Memory B cell (primary cell): ENCODE measurements at places on chromosomes 6 and 20.

DNA sequence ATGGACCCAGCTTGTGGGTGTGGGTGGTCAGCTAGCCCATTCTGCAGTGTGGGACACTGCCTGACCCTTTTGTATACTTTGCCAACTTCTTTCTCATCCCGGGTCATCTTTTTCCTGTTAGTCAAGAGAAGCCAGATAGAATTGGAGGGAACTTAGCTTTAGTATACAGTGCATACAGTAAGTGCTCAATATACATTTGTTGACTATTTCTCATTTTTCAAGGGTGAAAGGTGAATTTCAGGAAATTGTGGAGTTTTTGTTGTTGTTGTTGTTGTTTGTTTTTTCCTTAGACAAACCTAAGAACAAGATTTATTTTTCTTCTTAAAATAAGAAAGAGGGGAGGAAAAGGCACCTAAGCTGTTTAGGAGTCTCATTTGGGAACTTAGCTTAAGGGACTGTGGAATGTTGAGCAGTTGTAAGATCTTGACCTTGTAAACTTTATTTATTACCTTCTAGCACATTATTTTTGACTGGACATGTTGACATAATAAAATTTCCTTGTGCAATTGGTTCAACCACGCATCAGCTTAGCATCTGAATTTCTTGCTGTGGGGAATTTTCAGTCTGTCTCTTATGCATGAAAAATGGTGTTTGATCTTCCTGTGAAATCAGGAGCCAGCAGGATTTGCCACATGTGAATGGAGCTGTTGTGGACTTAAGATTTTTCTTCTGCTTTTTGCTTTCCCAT, 113.6 kb downstream of the ARID1B start:
- DNase-seq: no peak

DNA sequence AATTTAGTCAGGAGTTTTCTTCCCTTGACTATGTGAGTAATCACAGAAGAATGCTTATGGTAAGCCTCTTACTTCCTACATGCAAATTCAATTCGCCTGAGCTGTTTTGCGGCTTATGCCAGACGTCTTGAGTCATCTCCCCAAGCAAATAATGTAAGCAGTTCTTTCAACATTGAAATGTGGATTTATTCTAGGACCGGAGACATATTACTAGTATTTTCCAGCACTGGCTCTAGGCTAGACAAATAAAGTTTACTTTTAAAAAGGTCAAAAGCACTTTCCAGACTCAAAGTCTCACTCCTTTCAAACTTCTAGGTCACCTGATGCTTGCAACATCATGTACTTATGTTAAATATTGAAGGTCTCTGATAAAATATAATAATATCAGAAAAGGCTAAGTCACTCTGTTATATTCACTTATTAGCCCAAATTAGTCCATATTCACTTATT, 38.1 kb upstream of the NOX3 start:
- DNase-seq: no peak

GRCh38 chr6:30591008-30591407, 19.8 kb downstream of the ABCF1 start:
- no peak for DNase-seq

DNA sequence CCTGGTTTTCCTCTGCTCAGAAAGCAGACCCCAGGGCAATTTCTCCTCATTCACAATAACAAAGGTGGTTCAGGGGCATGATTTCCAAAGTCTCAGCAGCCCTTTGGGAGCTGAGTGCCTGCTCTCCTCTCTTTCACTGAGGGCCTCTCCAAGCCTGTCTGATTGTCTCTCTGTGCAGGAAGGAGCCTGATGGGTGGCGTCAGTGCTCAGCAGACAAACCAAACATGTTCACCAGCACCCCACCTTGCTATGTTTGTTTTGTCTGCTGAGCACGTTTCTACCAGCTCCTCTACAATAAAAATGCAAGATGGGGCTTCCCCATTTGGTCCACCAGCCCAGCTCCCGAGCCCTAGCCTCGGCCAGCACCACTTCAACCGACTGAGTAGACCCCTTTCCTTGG, 25.4 kb upstream of the TCP11 start:
- DNase-seq: no peak

DNA sequence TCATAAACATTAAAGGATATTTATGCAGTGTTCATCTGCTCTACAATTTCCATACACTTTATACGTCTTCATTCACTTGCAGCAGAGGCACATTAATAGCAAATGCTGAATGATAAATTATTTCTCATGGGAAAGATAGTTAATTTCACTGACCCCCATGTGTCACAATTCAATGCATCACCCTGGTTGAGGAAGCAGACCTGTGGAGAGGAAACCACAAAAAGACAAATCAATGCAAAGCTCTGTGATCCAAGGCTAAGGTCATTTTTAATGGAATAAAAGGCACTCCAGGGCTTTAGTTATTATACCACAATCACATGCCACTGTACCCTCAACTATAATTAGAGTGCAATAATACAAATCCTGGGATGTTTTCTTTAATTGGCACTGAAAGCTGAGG, 40.3 kb upstream of the TENT5A start:
- no peak for DNase-seq

GRCh38 chr6:42047790-42048405, 2.4 kb upstream of the TAF8 start:
- DNase-seq: no peak

DNA sequence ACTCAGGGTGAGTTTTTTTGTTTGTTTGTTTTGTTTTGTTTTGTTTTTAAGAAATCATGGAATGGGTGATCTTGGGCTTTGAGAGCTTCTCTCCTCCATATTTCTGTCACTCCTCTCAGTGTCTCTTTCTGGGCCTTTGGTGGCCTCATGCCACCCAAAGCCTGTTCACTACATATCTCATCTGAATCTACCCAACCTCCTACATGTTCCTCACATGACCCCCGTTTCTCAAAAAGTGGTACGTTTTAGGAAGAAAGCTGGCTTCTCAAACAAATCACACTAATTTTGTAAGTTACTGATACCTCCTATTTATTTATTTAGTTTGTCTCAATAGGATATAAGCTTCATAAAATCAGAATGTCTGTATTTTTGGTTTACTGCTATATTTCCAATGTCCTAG, 80.0 kb downstream of the SESN1 start:
- no peak for DNase-seq

DNA sequence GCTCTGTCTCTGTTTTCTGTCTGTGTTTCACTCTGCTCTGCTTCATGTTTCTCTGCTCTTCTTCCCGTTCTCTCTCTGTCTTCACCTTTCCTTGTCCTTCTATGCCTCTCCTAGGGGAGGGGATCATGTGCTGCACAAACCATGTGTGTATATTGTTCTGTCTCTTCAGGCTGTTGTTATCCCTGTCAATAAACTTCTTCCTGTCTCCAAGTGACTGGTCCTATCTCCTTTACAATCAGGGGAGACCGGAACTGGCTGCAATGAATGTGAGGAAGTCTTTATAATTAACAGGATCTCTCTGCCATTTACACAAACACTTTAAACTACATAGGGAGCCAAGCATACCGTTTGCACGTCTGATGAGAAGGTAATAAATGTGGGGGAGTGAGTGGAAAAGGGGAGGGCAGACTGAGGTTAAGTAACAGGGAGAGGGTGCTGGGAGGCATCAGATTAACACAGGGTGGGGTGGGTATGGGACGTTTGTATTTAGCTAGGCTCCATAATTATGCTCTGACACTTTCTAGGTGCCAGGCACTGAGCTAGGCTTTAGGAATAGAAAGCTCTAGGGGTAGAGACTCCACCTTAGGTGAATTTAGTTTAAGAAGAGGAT, 626.1 kb downstream of the DHX35 start:
- no peak for DNase-seq

DNA sequence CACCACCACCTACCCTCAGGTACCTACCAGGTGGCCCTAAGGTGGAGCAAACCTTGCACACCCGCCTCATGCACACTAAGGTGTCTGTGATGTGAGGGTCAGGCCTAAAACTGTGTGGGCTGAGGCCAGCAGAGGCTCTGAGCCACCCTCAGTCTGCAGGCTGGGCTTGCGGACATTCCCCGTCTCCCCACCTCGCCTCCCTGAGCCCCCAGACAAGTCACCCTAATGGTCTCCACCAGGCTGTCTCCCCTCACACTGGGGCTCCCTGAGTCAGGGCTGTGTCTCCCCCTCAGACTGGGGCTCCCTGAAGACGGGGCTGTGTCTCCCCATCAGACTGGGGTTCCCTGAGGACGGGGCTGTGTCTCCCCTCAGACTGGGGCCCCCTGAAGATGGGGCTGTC, 12.5 kb downstream of the PRPH2 start:
- DNase-seq: no peak

DNA sequence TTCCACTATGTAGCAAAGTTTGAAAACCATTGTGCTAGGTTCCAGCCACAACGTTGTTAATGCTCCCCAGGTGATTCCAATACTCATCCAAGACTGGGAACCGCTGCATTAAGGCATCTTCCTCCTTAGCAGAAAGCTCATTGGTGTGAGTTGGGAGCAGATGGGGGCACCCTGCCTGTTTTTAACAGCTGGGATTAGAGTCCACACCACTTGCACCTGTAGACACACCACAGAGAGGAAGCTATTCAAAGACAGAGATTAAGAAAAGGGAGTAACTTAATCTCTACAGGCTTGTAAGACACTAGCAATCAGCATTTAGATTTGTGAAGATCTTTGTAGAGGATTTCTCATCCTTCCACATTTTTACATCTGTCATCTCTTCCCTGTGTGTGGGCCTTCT, 333.9 kb upstream of the SOX4 start:
- DNase-seq: no peak

- DNase-seq: no peak
Observed at GRCh38 chr6:44708208-44708607, 320.7 kb downstream of the CDC5L start.

GRCh38 chr20:17543531-17544131, 12.5 kb upstream of the BFSP1 start:
- no peak for DNase-seq
